ENCODE measurements at places on chromosomes 2 and 18.

- no peaks in the 10 kb centered on the region for H3K36me3 ChIP-seq
- DNase-seq: no peak
- H3K4me3 ChIP-seq: no peak overlapping the region
- H3K27me3 ChIP-seq: no peaks in the 10 kb centered on the region
- H3K4me1 ChIP-seq: no peaks in the 10 kb centered on the region
Observed at GRCh38 chr18:35653392-35654135, 72.0 kb downstream of the GALNT1 start.

GRCh38 chr2:6627316-6627715 is 238.4 kb downstream of the CMPK2 start:
- no peaks in the 10 kb centered on the region for H3K36me3 ChIP-seq
- H3K27me3 ChIP-seq: no peaks in the 10 kb centered on the region
- no peak overlapping the region for H3K27ac ChIP-seq
- no peak for DNase-seq
- H3K4me1 ChIP-seq: no peaks in the 10 kb centered on the region
- no peak overlapping the region for H3K4me3 ChIP-seq

- H3K4me1 ChIP-seq: no peaks in the 10 kb centered on the region
- H3K36me3 ChIP-seq: no peaks in the 10 kb centered on the region
- no peak overlapping the region for H3K4me3 ChIP-seq
- no peaks in the 10 kb centered on the region for H3K27me3 ChIP-seq
- H3K27ac ChIP-seq: no peak overlapping the region
Observed at GRCh38 chr18:22108674-22109073, 60.7 kb upstream of the GATA6 start.

GRCh38 chr18:40821596-40822243 is 1133.3 kb upstream of the PIK3C3 start:
- H3K36me3 ChIP-seq: no peaks in the 10 kb centered on the region
- H3K4me3 ChIP-seq: no peak overlapping the region
- no peak for DNase-seq
- no peak overlapping the region for H3K27ac ChIP-seq

GRCh38 chr2:219497495-219498279 is 1.0 kb upstream of the GMPPA start:
- no peaks in the 10 kb centered on the region for H3K27me3 ChIP-seq
- H3K36me3 ChIP-seq: no peaks in the 10 kb centered on the region
- peak; percentile 94 for DNase-seq
- peak overlapping the region; percentile 98 for H3K27ac ChIP-seq
- peaks cover 17% of the 10 kb centered on the region for H3K4me1 ChIP-seq

DNA sequence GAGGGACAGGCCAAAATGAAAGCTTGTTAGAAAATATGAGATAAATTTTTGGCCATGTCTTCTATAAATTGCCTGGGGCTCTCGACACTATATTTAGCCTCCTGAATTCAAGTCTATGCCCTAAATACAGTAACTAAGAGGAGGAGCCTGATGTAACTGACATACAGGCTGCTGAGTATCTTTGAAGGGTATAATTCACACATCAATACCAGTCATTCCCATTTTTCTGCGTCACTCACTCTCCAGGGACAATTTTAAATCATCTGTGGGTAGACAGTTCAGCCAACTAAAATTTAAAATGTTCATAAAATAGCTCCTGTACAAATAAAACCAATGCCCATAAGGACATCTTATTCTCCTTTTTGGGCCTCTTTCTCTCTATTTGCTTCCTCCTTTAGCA is 105.9 kb downstream of the AP1S3 start:
- no peaks in the 10 kb centered on the region for H3K4me1 ChIP-seq
- no peaks in the 10 kb centered on the region for H3K36me3 ChIP-seq
- DNase-seq: no peak
- H3K27ac ChIP-seq: no peak overlapping the region

DNA sequence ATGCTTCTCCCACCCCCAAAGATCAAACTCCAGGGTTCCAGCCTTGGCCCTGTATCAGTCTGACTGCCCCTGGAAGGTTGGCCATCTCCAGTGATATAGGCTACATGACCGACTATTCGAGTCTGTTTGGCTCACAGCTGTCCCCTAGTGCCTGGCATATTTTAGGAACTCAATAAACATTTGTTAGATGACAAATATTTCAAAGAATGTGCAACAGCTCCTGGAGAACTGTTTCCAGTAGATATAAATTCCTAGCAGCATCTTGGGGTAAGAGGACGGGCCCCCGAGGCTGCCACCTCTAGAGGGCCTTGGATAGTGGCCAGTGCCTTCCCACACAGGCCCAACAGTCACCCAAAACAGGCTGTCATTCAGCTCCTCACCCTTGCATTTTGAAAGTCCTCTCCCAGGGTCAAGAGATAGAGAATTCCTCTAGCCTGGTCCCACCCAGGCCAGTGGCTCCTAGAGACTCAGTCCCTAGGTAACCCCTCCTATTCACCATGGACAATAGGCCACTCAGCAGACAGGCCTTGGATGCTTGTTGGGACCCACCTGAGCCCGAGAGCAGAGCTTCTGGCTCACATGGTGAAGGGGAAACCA is 45.1 kb upstream of the ATP6V1B1 start:
- peaks cover 6% of the 10 kb centered on the region for H3K27me3 ChIP-seq
- no peak for DNase-seq
- no peak overlapping the region for H3K27ac ChIP-seq
- no peak overlapping the region for H3K4me3 ChIP-seq
